ENCODE measurements at places on chromosomes 7 and 10.
A peak's percentile ranks its signal among the peaks of the same experiment; 100 is the strongest.

GRCh38 chr7:80971225-80971624 is 52.4 kb upstream of the SEMA3C start:
- DNase-seq: no peak

- no peak for DNase-seq
These were observed 80.0 kb downstream of the FBXL13 start for GRCh38 chr7:102994567-102994966.

DNA sequence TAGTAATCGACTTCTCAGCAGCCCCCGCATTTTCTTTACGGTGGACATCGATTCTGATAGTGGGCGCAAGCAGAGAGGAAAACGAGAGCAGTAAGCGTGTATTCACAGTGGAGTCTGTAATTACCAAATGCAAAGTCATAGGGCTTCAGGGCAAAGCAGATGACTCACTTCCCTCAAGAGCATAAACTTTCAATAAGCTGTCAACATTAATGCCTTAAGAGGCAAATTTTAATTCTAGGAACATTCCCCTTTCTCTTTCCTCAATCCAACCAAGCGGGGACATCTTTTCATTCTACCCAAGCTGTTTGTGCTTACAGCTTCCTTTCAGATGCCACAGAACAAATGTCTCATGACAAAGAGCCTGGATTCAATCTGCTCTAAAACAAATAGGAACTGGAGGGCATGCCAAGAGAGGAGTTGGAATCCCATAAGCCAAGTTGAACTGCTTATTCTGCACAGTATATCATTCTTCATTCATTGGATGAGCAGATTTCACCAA is 48.6 kb downstream of the MALSU1 start:
- DNase-seq: peak; percentile 3

DNA sequence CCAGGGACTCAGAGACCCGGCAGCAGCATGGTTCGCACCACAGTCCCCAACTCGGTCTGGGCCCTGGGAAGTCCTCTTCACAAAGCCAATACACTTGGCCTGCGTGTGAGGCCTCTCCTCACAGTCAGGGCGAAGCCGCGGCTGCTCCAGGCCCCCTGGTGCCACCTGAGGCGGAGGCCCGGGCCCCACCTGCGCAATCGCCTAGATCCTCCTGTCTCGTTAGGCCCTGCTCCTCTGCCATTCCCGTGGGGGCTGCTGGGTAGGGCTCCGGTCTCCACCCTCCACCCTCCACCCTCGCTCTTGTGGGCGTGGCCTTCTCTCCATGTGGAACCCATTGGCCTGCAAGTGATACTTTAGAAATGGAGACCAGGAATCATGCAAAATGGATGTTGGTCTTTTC is 553.3 kb downstream of the INHBA start:
- DNase-seq: no peak

GRCh38 chr7:148306759-148307158 is 283.8 kb upstream of the C7orf33 start:
- DNase-seq: no peak

DNA sequence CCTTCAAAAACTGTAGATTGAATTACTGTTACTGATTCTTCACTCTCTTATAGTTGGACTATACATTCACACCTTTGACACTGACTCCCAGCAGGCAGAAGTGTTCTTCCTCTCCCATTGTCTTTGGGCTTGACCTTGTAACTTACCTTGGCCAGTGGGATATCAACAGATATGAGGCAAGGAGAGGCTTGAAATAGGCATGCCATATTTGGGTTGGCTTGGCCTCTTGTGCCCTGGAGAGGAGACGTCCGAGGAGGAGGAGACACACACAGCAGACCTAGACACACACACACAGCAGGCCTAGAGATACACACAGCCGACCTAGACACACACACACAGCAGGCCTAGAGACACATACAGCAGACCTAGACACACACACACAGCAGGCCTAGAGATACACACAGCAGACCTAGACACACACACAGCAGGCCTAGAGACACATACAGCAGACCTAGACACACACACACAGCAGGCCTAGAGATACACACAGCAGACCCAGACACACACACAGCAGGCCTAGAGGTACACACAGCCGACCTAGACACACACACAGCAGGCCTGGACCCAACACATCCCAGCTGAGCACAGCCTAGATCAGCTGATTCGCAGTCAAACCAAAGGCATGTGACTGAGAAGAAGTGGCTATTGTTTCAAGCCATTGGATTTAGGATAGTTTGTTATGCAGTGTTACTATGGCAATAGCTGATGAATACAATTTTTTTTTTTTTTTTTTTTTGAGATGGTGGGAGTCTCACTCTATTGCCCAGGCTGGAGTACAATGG is 12.5 kb upstream of the GNA12 start:
- DNase-seq: no peak

- no peak for DNase-seq
These were observed 259.5 kb upstream of the CTBP2 start for GRCh38 chr10:125419831-125420230.

DNA sequence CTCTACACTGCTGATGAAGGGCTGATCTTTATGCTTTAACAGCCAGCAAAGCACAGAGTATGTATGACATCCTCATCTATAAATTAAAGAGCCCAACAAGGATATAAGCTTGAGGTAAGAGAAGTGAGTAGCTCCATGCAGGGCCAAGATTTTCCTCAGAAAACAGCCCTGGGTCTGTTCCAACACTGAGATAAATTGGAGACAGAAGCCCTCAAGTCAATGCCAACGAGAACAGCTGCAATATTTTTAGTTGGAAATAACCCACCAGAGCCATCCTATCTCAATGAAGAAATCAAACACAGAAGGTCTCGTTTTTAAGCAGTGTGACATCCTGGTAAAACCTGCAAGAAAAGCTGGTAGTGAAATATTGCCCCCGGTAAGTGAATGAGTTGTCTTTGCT is 297.0 kb upstream of the AUTS2 start:
- no peak for DNase-seq

- no peak for DNase-seq
These were observed 134.0 kb upstream of the SEMA3D start for GRCh38 chr7:85320699-85321476.

GRCh38 chr10:20173046-20173445 is 356.8 kb downstream of the PLXDC2 start:
- DNase-seq: no peak

DNA sequence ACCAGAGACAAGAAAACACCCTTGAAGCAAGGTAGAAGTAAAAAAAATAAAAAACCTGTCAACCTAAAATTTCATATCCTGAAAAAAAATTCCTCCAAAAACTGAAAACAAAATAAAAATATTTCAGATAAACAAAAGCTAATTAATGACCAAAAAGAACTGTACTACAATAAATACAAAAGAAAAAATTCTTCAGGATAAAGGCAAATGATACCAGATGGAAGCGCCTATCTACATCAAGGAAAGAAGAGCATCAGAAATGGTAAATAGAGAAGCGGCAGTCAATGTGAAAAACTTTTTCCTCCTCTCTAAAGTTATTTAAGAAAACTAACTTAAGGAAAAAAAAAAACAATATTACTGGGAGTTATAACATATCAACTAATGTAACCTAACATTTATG is 79.8 kb downstream of the RSU1 start:
- DNase-seq: no peak

GRCh38 chr7:6266699-6267098 is 5.7 kb downstream of the CYTH3 start:
- no peak for DNase-seq

GRCh38 chr7:88985295-88985694 is 189.8 kb upstream of the TEX47 start:
- no peak for DNase-seq

DNA sequence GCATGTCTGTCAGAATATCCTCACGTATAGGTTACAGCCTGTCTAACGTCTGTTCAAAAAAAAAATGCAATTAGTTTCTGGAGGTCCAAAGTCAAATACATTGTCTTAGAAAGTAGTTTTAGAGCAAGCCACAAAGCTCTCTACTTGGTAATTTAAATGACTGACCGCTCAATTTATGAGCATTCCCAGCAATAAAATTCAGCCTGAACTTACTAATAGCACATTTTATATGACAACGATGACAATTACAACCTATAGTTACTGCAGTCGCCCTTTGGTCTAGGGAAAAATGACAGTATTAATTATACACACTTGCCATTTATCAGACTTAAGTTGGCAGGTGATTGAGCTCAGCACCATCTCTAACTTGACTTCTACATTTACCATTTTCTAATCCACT is 425.8 kb upstream of the STEAP1 start:
- no peak for DNase-seq

DNA sequence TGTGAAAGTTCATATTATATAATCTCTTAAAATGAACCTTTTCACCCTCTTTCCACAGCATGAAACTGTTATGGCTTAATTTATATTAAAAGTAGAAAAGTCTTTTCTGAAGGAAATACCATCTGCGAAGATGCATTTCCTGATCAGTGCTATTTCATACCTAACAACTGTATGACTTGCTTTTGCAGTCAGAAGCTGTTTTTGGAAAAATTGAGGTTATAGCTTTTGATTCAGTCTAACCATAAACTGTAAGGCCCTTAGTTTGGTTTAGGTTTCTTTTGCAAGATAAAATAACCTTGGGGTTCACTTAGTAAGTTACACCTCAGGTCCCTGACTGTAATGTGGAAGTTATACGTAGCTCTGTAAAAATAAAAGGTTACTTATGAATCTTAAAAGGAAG is 22.7 kb upstream of the PARP12 start:
- DNase-seq: no peak
